GM23248 (cell line): ENCODE measurements at places on chromosomes 6 and 20. TPM values are rescaled to one million over a fixed set of nuclear protein-coding genes. Genes with fewer than 3 reads are reported as not detected.

Gene LAMA5
- polyA plus RNA-seq = 4.3 and 6.0 TPM in 2 replicates

Gene TCF15
- polyA plus RNA-seq = not detected in 2 replicates

Gene EYA2
- polyA plus RNA-seq = 0.14 and 0.18 TPM in 2 replicates

Gene F13A1
- not detected in 2 replicates for polyA plus RNA-seq

Gene C6orf163
- polyA plus RNA-seq = 0.19 and 0.33 TPM in 2 replicates

Gene MACROD2
- polyA plus RNA-seq = 2.2 and 3.1 TPM in 2 replicates

DNA sequence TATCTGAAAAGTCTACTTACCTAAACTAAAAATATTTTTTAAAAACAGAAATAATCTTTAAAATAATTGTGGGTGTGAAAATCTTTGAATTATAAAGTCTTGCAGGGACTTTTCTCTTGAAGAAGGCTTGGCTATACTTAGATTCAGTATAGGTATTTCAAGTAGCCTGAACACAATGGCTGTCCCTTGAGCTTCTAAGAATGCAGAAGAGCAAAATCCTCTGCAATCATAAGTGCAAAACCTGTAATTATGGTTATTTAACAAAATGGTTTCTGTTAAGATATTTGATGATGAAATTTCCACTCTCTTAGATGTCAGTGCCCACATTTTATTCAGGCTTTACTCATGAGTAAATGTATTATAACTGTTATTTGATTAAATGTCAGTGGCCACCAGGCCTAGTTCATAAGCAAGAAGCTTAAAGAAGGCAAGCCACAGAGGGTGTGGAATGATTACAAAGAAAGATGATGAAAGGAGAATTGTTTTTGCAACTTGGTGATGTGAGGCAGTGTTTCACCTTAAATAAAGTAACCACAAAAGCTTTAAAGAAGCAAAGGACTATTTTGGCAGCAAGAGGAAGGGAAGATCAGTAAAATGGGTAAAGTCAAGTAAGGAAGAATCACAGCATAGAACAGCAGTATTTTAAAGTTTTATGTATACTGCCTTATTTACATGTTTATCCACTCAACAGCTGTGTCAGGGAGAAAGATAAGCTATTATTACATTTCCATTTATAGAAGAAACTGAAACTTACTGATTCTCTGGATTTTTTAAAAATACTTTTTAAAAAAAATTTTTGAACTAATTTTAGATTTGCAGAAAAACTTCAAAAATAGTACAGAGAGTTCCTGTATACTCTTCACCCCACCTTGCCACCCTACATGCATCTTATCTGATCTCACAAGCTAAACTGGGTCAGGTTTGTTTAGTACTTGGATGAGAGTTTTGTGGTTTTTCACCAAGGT lies 351.2 kb upstream of the RUNX2 start:
- DNase-seq = peak; percentile 46

DNA sequence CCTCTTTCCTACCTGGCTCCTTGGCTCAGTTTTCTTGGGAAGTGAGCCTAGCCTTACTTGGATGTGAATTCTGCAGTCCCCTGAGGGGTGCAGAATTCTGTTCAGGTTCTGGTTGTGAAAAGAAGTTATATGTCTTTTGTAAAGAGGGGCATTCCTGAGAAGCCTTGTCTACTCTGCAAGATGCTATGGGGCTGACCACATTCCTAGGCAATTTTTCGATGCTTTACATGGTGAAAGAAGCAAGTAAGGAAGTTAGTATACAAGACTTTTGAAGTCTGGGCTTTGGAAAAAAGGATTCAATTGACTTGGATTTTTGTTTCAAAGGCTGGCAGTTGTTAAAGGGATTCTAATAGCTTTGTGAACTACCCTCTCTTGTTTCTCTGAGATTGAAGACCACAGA lies 167.9 kb upstream of the STMND1 start:
- peak; percentile 17 for DNase-seq

DNA sequence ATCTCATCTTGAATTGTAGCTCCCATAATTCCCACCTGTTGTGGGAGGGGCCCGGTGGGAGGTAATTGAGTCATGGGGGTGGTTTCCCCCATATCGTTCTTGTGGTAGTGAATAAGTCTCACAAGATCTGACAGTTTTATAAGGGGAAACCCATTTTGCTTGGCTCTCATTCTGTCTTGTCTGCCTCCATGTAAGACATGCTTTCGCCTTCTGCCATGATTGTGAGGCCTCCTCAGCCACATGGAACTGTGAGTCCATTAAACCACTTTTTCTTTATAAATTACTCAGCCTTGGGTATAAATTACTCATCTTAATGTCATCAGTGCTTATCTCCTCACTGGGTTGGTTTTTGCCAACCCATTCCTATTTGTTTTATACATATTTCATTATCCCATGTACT lies 142.0 kb upstream of the GMDS start:
- no peak for DNase-seq

- peak; percentile 79 for DNase-seq
Observed at GRCh38 chr6:116008470-116009243, 52.0 kb downstream of the FRK start.

DNA sequence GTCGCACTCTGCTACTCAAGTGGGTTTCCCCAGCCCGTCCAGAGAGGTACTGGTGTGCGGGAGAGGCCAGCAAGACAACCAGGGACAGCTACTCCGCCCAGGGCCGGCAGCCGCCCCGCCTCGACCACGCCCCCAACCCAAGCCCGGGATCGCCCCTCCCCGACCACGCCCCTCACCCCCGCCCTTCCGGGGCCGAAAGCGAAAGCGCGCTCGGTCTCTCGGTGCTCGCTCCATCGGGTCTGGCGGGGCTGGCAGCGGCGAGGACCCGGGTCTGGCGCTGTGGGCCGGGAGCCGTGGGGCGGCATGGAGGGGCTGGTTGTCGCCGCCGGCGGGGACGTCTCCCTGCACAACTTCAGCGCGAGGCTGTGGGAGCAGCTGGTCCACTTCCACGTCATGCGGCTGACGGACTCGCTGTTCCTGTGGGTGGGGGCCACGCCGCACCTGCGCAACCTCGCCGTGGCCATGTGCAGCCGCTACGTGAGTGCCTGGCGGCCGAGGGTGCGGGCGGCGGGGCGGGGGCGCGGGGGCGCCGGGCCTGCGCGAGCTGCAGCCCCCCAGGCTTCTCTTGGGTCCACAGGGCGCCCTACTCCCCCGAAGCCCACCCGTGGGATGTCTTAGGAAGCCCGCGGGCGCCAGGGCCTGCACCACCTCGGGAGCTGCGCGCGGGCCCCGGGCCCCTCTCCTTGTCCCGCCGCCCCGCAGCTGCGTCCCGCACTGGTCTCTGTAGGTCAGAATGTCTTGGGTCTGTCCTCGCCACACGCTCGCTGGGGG lies at the start of gene PSMG4:
Gene PSMG4, plus strand, starts transcription at position 228 of the 771 bp plus-strand sequence. Its CDS starts 76 bp downstream, at position 304.
- DNase-seq = peak; percentile 95

DNA sequence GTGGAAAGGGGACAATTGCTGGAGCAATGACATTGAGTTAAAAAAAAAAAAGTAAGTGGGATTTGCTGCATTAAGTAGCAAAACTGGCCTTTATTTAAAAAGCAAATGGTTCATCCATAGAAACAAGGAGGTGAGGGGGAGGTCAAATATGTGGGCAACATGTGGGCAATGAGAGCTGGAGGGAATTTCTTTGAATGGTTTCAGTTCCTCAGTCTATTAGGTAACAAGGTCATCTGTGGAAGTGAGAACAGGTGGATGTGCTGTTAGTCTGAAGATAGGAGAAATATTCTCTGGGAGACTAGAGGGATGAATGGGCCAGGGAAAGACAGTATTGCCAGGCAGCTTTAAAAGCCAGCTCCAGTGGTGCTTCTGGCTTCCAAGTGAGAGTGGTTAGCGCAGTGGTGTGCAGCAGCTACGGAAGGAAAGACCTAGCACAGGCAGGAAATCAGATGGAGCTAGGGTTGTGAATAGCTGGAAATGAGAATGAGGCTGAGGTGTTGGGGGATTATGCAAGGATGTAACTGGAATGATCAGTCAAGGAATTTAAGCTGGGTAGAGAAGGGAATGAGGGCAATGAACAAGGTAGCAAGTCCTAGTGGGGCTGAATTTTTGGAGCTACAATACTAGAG lies 727.6 kb downstream of the PTPRT start:
- DNase-seq = no peak

- no peak for DNase-seq
Observed at GRCh38 chr6:45491048-45491735, 113.5 kb upstream of the SUPT3H start.

DNA sequence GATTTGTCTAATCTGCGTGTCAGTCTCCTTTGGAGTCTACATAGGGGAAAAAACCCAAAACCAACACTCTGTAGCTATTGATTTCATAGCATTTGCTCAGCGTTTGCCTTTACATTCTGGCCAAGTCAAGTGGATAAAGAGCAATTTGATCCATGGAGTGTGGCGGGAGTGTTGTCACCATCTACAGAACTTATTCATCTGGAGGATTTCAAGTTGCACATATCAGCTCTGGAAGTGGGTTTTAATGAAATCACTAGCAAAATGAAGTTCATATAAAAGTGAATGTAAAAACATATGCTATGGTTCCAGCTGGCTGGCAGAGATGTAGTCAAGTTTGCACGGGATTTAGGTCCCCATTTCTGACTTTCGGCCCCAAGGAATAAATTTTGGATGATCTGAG lies 219.7 kb upstream of the SUPT3H start:
- DNase-seq = no peak

GRCh38 chr20:50092436-50092835 lies 20.5 kb downstream of the UBE2V1 start:
- DNase-seq = peak; percentile 48

GRCh38 chr20:21090721-21091120 lies 15.4 kb downstream of the LINC00237 start:
- no peak for DNase-seq

DNA sequence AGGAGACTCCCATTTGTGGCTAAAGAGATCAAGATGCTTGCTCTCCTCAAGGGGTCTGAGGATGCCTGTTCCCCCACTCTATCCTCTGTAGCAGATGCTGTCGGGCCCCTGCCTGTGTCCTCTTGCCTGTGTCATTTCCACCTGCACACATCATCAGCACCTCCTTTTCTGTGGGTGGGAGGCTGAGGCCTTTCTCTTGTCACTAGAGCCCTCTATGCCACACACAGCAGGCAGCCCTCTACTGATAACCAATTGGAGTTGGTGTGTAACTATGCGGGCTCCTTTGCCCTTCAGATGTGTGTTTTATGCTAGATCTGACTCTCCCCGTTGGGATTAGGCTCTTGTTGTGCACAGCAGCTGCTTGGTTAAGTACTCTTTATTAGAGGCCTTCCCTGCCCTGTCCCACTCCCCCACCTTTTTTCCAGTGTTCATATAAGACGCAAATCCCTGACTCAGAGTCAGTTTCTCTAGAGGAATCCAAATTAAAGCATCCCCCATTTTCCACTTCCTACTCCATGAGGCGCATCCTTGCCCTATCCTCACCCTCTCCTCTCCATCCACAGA lies 7.7 kb downstream of the TREML2 start:
- DNase-seq = no peak

- no peak for DNase-seq
Observed at GRCh38 chr20:831251-831650, 2.3 kb upstream of the FAM110A start.

DNA sequence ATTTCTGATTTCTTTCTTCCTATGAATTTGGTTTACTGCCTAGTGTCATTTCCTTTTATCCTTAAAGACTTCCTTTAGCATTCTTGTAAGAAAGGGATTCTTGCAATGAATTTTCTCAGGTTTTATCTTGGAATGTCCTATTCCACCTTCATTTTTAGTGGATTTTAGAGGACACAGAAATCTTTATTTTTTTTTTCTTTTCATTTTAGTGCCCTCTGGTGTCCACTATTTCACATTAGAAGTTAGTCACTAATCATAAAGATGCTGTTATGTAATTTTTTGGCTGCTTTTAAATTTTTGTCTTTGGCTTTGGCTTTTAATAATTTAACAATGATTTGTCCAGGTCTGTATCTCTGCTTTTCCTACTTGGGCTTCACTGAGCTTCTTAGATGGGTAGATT lies 28.1 kb downstream of the LMBRD1 start:
- DNase-seq = peak; percentile 36

- no peak for DNase-seq
Observed at GRCh38 chr6:43740961-43741764, 28.8 kb upstream of the VEGFA start.

DNA sequence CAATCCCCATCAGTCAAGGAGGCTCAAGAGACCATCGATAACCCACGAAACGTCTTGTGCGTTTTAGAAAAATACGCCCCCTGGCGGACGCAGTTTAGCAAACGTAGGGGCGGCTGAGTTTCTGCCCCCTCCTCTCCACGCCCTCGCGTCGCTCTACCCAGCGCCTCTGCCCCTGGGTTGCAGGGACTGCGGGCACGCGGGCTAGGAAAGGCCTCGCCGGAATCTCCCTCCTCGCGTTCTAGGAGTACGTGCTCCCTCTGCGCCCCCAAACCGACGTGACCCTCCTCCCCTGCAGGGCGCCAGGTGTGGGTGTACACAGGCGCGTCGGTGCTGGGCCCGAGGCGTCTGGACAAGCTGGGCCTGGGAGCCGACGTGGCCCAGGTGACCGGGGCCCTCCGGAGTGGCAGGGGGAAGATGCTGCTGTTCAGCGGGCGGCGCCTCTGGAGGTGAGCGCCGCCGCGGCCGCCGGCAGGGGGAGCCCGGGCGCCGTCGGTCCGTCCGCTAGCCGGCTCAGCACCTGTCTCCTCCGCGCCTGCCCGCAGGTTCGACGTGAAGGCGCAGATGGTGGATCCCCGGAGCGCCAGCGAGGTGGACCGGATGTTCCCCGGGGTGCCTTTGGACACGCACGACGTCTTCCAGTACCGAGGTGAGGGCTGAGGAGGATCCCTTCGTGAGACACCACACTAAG lies 5.3 kb downstream of the MMP9 start:
- peak; percentile 70 for DNase-seq

DNA sequence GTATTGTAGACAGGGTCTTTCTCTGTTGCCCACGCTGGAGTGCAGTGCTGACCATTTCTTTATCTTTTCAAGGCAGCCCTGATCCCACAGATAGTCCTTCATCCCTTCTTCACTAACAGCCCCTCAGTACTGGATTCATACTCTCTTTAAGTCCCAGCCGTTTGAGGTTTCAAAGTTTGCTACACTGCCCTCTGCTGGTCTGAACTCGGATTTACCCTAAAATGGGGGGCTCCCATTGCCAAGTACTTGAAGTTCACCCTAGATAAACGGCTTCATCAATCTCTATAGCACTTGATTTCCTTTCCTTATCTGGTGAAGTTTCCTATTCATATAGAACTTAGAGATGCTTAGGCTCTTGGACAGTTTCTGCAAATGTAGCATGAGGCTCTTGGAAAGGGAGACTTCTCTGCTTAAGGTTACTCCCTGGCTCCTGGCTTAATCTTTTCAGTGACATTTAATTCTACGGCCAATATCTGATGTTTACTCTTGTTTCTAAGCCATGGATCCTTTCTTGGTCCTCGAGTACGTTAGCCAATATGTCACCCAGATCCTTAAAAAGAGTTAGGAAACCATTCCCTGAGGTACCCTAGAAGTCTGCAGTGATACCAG lies 21.4 kb upstream of the PREP start:
- peak; percentile 66 for DNase-seq

- peak; percentile 89 for DNase-seq
Observed at GRCh38 chr20:36544134-36545018, 3.1 kb downstream of the MYL9 start.

DNA sequence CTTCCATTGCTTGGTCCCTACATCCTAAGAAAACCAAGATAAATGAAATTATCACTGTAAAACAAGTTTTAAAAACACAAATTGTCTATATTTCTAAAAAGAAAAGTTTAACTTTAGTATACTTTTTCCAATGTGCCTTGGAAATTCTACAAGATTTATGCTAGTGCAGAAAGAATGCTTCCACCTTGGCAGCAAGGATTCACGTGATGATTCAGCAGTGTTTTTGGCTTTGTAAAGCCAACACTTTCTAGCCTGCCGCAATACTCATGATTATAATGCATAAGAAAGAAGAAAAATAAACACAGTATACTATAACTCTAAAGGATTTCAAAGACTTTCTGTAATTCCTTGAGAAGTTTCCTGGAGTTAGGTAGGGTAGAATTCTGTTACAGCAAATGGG lies 442.7 kb downstream of the TENT5A start:
- DNase-seq = peak; percentile 35
